NCI-H1930 (cell line): ENCODE measurements at places on chromosomes 16 and 17.

DNA sequence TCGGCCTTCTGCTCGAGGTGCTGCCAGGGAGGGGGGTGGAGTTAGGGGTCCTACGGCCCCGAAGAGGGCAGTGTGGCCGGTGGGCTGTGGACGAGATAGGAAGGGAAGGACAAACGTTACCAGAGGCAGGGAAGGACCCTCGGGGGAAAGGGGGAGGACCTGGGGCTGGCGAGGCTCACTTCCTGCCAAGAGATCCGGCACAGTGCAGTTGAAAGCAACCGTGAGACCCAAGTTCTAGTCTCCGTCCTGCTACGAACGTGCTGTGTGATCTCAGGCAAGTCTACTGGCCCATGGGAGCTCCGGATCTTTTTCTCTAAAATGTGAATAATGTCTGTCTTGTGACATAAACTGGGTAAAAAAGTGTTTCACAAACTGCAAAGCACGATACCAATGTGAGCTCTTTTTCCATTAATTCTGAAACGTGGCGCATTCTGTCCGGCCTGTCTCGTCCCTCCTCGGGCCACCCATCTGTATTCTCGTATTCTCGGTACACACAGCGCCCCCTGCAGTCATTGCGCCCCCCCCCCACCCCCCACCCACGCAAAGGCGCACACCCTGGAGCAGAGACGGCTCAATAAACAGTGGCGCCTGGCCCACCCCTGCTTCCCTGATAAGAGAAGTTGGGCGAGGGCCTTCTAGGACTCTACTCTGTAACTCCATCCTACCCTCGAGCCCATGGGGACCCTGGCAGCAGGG is 8.8 kb downstream of the CYGB start:
- no peak for DNase-seq

DNA sequence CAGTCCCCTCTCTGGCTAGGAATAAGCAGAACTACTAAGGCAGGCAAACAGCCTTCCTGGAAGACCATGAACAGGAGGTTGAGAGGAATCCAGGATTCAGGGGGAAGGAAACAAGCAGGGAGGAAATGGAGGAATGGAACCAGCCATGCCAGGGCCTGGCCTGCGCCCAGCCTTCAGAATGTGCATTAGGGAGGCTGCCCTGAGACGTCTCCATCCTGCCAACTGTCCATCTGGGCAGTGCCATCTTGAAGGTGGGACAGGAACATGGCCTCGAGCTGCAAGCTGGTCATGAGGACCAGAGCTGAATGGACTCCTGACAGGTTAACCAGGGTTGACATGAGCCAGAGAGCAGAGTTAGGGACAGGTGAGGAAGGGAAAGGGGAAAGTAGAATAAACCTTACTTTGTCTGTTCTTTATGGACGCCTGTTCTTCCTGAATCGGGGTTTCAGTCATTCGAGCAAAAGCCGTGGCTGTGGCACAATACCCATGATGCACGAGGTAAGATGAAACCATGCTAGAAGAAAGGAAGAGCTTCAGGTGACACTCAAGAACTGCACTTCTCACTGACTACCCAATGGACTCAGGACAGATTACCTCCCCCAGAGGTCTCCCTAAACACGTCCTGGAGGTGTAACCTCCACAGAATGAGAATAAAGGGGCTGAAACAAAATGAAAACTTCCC is 12.1 kb upstream of the GFOD2 start:
- DNase-seq, result no peak

DNA sequence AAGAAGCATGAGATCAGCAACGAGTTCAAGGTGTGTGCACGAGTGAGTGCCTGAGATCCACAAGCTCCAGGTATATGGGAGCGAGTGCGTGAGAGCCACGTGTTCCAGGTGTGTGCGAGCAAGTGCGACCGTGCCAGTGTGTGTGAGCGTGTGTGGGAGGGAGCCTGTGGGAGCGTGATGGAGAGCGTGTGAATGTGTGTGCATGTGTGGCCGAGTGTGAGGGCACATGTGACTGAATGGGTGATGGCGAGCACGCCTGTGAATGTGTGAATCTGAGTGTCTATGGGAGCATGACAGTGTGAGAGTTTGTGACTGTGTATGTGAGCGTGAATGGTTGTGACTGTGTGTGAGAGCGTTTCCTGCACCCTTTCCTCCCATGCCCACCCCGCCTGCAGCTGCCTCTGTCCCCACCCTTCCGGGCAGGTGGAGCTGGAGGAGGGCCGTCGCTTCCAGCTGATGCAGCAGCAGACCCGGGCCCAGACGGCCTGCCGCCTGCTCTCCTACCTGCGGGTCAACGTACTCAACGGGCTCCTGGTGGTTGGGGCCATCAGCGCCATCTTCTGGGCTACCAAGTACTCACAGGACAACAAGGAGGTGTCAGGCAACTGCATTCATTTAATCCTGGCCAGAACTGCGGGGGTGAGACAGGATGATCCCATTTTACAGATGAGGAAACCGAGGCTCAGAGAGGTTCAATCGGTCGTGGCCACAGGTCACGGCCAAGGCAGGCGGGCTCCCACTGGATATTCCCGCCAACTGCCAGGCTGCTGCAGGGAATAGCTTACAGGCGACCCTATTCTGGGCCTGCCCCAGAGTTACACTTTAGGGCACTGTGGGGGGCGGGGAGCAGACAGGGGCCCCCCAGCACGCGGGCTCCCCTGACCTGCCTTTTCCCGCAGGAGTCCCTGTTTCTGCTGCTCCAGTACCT is 3.7 kb downstream of the TMC8 start:
- DNase-seq, result no peak

DNA sequence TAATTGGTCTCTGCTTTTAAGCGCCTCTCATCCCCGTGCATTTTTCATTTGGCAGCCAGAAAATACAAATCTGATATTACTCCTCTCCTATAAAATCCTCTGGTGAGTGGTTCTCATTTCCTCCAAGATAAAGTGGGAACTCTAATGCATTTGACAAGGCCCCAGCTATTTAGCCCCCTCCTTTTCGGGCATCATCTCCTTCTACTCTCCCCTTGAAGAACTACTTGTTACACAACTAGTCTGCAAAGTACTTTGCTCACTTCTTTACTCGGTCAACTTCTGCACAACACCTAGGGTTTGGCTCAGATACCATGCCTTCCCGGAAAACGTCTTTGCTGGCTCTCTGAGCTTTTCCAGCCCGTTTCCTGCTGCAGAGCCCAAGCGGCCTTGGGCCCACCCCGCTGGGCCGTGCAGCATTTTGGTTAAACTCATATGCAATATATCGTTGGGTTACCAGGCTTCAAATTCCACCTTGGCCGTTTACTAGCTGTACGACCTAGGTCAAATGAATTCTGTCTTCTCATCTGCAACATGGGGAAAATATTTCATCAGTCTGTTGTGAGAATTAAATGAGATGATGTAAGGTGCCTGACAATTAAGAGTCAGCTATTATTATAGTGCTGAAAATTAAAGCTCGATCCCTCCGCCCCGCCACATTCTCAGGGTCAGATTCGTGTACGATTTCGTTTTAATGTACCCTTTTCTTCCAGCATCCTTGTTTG is 883 bp upstream of the TAF15 start:
- no peak for DNase-seq

- no peak for DNase-seq
Measured at GRCh38 chr16:23131436-23131835, 17.8 kb downstream of the USP31 start.

DNA sequence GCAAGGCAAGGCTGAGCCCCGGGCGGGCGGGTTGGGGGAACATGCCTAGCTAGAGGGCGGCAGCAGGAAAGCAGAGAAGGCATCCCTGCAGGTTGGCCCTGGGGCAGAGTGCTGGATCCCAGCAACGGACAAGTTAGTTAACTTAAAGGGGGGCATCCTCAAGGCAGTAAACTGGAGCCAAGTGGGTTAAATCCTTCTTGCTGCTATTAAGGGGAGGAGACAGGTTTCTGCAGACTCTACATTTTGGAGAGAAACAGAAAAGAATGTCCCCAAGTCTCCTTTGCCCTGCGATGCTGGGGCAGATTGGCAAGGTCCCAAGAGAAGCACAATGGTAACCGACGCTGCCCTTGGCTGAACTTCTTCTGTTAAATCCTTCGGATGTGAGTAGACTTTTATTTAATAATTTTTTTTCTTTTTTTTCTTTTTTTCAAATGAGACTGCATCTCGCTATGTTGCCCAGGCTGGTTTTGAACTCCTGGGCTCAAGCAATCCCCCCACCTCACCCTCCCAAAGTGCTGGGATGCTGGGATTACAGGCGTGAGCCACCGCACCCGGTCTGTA is 14.0 kb downstream of the ATP5PD start:
- peak; percentile 70 for DNase-seq

- peak; percentile 57 for DNase-seq
Measured at GRCh38 chr17:41648411-41649195, 24.2 kb upstream of the KRT17 start.

DNA sequence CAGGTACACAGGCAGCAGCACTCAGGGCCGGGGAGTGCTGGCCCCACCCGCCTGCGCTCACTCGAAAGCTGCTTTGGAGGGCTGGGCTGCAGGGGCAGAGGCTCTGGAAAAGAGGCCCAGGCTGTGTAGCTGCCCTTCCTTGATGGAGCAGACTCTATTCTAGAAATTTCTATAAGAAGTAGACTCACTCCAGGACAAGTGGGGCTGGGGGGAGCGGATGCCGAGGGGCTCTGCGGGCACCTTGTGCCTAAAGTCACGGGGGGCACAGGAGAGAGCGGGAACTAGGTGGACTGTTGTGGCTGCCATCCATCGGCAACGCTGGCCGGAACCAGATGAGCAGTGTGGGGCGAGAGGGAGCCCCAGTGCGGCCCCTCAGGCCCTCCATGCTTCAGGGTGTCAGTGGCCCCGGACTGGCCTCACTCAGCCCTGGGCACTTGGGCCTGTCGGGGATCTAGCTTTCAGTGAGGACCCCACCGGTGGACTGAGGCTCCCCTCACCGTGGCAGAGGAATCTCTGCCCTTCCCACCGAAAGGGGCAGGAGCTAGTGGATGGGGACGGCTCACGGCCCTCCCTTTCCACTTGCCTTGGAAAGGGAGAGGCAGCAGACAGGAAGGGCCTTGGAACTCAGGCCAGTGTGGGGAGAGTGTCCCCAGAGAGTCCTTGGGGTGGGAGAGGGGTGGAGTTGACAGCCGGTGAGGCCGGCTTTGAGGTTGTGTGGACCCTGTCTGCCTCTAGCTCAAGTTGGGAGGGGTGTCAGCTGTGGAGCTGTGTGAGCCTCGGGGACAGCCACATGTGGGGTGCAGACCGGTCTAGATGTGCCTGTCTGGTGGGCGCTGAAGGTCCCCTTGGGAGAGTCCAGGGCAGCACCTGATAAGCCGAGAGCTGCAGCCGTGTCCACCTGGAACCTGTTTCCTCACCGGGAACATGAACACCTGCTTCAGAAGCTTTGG is 16.6 kb downstream of the ENDOV start:
- DNase-seq, result no peak

- DNase-seq, result no peak
Measured at GRCh38 chr17:63786971-63787711, 13.2 kb downstream of the DDX42 start.

- DNase-seq, result no peak
Measured at GRCh38 chr16:25978218-25978617, 286.5 kb downstream of the HS3ST4 start.

DNA sequence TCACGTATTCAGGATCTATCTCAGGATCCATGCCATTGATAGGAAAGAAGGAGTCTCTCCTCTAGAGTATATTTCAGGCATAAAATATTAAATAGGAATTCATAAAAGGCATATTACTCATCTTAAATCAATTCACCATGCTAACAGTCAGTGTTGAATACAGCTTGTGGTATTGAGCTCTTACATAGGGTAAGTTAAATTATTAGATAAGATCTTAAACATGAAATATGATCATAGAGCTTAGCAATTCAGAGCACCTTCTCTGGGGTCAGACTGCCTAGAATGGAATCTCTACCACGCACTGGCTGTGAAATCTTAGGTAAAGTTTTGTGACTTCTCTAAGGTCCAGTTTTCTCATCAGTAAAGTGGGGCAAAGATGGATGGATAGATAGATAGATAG is 20.7 kb downstream of the MARCHF10 start:
- no peak for DNase-seq

- DNase-seq, result peak; percentile 22
Measured at GRCh38 chr16:19879241-19879792, 5.3 kb downstream of the GPRC5B start.

DNA sequence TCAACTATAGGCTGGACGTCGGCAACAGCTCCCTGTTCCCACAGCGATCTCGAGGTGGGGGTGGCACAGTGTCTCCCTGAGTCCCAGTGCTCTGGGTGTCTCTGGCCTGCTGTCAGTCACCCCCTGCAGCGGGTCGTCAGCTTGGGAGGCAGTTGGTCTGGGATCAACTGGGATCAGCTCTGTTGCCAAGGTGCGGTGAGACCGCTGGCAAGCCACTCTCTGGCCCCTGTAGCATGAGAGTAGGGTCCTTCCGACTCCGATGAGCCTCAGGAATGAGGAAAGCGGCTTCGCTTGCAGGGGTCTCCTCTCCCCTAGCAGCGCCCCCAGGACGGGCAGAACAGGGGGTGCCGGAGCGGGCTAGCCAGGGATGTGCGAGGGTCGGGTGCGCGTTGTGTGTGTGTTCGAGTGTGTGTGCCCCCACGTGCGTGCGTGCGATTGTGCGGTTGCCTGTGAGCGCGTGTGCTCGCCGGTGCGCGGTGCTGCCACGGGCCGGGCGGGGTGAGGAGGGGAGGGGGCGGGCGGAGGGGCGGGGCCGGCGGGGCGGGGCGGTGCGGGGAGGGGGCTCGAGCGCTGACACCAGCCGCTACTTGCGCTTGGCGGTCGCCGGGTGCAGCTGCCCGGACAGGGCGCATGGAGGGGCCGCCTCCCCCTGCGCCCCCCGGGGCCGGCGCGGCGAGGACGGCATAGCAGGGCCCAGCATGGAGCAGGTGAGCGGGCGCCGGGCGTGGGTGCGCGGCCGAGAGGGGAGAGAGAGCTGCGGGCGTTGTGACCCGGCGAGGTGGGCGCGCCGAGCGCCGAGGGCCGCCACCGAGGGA is 9.4 kb upstream of the ARHGAP23 start:
- DNase-seq, result peak; percentile 21

DNA sequence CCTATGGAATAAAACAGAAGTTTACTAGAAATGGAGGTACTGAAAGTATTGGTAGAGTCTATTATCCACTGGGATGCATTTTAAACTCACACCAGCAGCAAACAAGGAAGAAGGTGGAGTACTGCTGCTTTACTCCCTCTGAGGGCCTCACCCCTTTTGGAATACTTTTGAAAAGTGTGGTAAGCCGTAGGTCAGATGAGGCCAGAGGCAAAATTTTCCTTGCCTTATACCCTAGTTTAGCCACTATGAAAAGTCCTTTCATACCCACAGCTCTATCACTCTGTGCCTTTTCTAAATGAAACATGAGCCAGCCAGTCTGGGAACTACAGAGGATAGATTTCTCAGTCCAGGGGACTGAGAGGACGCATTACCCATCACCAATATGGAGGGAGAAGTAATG is 14.0 kb downstream of the GDE1 start:
- DNase-seq, result no peak

GRCh38 chr16:82641336-82641984 is 14.7 kb downstream of the CDH13 start:
- no peak for DNase-seq
